ENCODE measurements at places on chromosomes 16 and 17.

- no peak overlapping the region for H3K27ac ChIP-seq
- no peaks in the 10 kb centered on the region for H3K4me1 ChIP-seq
- H3K27me3 ChIP-seq: no peaks in the 10 kb centered on the region
- no peaks in the 10 kb centered on the region for H3K36me3 ChIP-seq
- no peak overlapping the region for H3K4me3 ChIP-seq
Measured at GRCh38 chr16:84324434-84325262, 30.0 kb downstream of the WFDC1 start.

DNA sequence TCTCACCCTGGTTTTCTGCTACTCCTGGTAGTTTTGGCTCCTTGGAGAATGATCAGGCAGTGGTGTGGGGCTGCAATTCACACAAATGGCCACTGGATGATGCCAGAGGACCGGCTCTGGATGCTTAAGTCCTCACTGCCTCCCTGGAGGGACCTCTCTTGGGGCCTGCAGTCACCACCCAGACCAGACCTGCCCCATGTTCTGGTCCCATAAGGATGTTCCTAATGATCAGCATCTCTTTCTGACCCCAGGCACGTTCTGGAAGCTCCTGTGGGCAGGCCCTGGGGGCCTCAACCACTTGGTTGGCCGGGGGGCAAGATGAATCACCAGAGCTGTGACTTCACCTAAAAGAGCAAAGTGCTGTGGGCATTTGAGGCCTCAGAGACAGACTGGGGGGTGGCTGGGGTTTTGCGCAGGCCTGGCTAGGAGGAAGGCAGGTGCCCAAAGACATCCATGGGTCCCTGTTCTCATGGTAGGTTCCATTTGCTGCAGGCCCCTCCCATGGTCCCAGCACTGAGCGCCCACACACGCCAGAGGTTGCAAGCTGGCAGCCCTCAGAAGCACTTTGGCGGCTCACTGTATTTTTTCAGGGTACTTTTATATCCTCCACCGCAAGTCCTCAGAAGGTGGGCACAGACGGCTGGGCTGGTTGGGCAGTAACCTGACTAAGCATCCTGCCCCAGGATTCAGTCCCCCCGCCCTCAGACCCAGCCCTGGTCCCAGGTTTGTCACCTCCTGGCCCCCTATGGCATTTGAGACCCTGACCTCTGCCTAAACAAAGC lies 53.2 kb downstream of the NT5M start:
- H3K36me3 ChIP-seq: no peaks in the 10 kb centered on the region
- DNase-seq: peak; percentile 90
- no peak overlapping the region for H3K4me3 ChIP-seq
- H3K27me3 ChIP-seq: no peaks in the 10 kb centered on the region

- H3K27ac ChIP-seq: no peak overlapping the region
- no peaks in the 10 kb centered on the region for H3K27me3 ChIP-seq
- DNase-seq: no peak
- H3K36me3 ChIP-seq: no peaks in the 10 kb centered on the region
- H3K4me3 ChIP-seq: no peak overlapping the region
Measured at GRCh38 chr17:58051468-58051867, 31.8 kb upstream of the DYNLL2 start.

DNA sequence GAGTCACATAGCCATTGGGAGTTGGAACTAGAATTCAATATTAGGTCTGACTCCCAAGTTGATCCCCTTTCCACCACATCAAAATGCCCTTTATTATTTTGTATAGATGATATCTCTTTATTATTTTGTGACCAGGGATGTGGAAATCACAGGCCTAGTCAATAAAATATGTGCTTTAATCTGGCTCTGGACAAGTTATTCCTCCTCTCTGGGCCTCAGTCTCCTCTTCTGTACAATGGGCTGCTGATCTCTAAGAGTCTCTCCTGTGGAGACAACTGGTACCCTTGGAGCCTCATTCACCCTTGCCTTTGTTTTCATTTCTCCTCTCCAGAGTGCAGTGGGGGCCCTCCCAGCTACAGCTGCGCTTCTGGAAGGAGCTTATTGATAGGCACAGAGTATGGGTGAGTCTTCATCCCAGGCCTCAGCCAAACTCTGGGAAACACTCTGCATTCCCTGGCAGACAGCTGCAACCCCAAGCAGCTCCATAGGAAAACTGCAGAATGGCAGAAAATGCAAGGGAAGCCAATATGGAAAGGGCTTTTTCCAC lies 4.3 kb upstream of the ABAT start:
- H3K36me3 ChIP-seq: no peaks in the 10 kb centered on the region
- H3K27me3 ChIP-seq: peaks cover 29% of the 10 kb centered on the region
- no peak overlapping the region for H3K4me3 ChIP-seq
- H3K4me1 ChIP-seq: peaks cover 12% of the 10 kb centered on the region
- no peak for DNase-seq

DNA sequence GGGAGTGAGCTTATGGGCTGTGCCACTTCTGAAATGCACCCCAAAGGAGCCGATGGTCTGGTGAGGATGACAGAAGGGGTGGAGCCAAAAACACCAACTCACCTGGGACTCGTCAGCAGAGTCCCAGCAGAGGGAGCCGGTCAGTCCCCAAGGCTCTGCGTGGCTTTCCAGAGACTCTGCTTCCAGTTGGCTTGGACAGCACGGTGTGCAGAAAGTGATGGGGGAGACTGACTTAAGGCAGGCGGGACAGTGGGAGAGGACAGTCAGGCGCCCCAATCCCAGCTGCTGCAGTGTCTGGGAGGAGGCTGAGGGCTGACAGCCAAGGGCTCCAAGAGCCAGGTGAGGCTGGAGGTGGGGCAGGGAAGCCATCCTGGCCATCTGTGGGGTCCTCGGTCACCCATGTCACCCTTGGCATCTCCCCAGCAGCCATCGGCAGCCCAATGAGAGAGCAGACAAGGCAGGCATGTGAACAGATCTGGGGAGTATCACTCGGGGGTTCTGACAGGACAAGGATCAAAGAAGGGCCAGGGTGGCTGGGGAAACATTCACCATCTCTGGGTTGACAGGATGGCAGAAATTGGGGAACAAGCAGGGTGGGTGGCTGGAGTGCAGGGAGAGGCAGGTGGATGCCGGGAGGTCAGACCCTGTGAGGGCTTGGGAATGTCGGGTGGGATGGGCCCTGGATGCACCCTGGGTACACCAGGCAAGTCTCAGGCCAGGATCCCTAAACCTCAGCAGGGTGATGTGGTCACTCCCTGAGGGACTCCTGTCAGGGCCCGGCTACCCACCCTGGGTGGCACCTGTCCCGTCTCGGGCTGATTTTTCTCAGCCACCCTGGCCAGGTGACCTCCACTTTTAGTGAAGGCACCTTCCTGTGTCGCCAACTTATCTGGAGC lies 8.9 kb upstream of the KRTAP17-1 start:
- H3K4me3 ChIP-seq: no peak overlapping the region
- DNase-seq: peak; percentile 60
- no peaks in the 10 kb centered on the region for H3K36me3 ChIP-seq
- no peaks in the 10 kb centered on the region for H3K27me3 ChIP-seq
